HuH-7.5 (cell line): ENCODE measurements at places on chromosomes 4 and X.

- no peak for DNase-seq
These were observed 253.4 kb downstream of the EPHA5 start for GRCh38 chr4:65416891-65417290.

DNA sequence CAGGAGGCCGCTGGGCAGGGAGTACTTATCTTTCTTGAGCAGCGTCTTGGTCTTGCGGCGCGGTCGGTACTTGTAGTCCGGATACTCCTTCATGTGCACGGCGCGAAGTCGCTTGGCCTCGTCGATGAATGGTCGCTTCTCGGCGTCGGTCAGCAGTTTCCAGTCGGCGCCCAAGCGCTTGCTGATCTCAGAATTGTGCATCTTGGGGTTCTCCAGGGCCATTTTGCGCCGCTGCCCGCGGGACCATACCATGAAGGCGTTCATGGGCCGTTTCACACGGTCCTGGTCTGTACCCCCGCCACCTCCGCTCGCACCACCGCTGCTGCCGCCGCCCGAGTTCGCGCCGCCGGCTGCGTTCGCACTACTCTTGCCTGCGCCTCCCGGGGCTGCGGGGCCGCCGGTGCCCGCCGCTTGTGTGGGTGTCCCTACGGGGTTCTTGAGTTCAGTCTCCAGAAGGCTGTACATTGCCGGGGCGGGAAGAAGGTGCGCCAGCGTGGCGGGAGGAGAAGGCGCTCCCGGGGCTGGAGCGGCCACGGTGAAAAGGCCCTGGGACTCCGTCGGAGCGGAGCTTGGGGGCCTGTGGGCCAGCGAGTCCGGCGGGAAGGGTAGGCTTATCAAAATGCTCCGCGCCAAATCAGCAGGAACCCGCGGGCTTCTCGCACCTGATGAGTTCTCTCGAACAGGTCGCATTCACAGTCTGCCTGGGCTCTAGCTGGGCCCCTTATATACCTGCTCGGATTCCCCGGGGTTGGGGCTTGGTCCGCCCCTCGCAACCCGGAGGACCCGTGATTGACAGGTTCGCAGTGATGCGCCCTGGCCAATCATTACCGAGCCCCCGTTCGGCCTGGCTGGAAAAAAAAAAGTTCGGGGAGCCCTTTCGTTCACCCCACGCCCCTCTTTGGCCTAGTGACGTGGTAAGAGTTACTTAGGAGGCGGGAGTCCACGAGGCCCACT, at the start of gene SOX3:
Gene SOX3 (minus strand): TSS at position 699 of the 954 bp plus-strand sequence. CDS start 9 bp downstream, at position 690.
- DNase-seq: no peak

GRCh38 chr4:126124818-126125217, 810.1 kb downstream of the FAT4 start:
- no peak for DNase-seq

DNA sequence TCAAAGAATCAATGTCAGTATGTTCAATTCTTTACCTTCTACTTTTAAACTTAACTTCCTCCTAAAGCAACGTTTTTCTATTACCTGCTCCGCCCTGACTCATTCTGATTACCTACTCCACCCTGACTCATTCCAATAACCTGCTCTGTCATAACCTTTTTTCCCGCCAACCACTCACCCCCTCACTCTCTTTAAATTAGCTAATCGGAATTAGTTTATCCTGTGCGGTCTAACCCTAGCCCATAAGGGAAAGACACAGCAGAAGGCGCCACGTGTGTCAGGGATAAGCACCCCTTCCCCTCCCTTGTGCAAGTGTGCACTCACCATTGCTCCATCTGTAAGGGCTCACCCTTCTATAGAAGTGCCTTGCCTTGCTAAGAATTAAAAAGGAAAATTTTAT, 64.4 kb downstream of the EIF4E start:
- DNase-seq: no peak

DNA sequence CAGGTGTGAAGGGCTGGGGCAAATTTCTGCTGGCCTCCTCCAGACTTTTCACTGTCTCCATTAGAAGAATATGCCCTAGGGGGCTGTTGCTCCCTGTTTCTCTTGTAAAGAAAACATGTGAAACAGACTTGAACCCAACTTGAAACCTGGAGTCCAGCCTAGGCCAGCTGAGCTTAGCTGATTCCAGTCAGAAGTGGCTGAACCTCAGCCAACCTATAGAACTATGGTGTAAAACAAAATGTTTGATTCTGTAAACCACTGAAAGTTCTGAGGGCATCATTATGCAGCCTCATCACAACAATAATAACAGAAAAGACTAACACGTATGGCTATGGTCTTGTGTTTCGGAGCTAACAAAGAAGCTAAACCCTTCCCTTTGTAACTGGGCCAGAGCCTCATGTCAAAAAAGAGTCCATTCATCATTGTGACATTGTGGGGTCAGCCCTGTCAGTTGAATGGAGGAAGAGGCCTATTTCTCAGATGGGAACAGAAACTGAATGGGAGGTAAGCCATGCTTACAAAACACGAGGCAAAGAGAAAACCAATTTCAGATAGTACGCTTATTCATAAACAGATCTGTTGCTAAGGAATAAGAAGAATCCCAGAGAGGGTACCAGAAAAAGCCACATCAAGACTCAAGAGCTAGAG, 34.1 kb downstream of the SETD7 start:
- no peak for DNase-seq

DNA sequence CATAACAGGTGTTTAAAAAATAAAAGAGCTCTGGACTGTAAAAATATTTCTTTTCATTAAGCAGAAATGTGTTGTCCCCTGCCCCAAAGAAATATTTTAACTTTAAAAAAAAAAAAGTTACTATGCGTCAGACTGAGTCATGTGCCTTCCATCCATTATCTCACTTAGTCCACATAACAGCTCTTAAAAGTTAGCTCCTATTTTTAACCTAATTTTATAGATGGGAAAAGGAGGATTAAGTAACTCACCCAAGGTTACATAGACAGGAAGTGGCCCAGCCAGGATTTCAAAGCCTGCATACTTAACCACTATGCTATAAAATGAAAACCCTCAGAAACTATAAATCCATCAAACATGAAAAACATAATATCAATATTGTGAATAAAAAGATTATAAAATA, 97.7 kb downstream of the MANBA start:
- no peak for DNase-seq

DNA sequence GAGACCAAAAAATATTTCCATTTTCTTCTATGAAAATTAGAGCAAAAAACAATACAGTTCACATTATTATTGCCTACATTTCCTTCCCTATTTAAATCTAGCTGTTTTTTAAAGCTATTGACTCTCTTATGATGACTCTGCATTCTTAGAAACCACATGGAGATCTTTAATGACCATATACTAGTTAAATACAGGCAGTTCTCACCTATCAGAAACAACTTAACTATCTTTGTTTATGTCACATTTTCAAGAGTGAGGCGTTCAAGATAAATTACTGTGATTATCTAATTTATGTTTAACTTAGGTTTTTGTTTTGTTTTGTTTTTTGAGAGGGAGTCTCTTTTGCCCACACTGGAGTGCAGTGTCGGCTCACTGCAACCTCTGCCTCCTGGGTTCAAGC, 3.0 kb downstream of the CISD2 start:
- no peak for DNase-seq

DNA sequence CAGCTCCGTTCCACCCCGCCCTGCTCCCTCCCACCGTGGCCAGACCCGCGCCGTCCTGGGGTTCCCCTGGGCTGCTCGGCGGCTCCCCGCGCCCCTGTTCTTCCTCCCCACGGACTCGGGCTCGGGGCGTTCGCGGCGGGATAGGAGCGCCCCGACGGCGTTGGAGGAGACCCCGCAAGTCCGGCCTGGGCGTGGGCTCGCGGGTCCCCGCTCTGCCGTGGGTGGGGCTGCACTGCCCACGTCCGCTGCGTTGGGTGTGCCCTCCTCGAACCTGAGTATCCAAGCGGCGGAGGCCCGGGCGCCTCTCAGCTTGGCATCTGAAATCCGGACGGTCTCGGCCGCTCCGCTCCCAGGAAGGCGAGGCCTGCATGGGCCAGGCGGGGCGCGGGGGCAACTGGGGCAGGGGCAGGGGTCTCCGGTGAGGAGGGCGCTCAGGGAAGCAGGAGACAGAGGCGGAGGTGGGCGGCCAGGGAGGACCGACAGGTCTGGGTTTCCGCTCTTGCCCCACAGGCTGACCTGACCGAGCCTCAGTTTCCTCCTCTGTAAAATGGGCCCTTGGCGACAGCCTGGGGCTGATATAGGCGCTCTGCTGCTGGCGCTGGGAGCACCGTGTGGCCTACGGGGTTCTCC, 12.0 kb upstream of the NAT8L start:
- DNase-seq: no peak

GRCh38 chrX:11460347-11460746, 167.1 kb downstream of the AMELX start:
- DNase-seq: no peak

GRCh38 chr4:56465599-56466295, 1.7 kb upstream of the SRP72 start:
- DNase-seq: no peak

DNA sequence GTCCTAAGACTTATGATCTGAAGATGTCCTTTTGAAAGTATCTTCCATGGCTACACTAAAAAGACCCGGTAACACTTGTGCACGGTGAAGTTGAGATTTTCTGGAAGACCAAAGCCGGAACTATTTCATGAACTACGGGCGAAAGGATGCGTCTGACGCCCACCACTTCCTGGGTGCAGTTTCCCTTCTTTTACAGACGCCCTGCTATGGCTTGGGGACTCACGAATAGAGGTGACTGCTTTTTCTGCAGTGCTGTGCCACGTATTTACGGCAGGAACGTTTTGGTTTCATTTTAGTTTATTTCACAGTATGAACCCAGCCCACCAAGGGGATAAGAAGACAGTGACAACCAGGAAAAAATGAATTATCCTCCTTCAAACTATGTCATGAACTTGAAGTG, 180.4 kb downstream of the AFAP1 start:
- no peak for DNase-seq

DNA sequence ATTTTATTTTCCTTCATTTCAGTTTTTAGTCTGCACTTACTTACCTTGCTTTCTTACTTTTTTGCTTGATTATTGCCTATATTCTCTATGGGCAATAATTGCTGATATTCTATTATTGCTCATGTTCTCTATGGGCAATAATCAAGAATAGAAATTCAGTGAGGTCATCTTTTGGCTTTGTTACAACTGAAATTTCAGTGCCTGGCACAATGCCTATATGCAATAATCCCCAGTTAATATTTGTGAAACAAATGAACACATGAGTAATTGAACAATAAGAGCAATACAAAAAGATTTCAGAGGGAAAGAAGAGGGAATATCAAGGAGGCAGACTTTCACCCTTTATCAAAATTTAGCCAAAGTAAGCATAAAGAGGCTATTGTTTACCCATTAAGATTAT, 48.6 kb upstream of the ARSJ start:
- DNase-seq: no peak

DNA sequence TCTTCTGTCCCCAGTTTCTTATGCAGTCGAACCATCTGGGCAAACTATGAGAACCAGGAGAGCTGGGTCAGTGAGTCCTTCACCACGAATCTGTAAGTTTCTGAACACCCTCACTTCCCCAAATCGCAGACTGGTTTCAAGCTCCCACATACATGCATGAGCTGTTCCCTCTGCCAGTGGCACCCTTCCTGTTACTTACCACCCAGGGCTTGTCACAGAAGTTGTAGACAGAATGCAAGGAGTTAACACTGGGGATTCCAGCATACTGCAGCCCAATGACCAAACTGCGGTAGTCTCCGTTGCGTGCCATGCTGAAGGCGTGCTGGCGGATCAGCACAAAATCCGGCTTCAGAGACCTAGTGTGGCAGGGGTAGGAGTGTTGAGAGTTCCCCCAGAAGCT, 14.6 kb downstream of the SYN1 start:
- no peak for DNase-seq

GRCh38 chrX:20595928-20596575, 329.3 kb upstream of the RPS6KA3 start:
- DNase-seq: no peak

DNA sequence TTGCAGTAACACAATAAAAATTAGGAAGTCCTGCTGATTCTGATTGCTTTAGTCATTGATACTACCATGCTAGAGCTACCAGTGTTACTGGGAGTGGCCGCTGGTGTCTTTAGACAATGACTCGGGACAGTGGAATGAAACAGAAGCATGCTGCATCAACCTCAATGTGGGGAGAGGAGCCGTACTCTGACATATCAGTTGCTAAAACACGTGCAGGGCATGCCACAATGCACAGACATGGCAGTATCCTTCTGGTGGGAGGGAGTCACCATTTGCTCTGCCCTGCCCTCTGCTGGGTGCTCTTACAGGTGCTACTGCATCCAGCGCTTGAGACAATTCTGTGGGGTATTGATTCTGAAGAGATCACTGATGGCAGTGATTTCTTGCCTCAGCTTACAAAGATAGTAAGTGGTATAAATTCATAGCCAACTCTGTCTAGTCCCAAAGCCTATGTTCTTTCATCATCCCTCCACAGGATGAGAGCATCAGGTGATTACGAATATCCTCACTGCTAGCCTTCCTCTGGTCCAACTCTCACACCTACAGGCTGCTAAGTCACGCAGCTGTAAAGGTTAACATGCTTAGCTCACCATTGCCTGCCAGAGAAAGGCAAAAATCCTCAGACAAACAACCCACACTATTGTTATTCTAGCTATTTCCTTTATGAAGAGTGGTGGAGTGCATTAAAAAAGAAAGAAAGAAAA, 43.7 kb downstream of the NSG1 start:
- DNase-seq: peak; percentile 66
